ENCODE measurements at places on chromosomes 5 and 9.

- DNase-seq = no peak
Measured at GRCh38 chr9:109449036-109449798, 48.9 kb downstream of the PTPN3 start.

GRCh38 chr5:88826646-88827585, 56.1 kb downstream of the MEF2C start:
- no peak for DNase-seq

- DNase-seq = no peak
Measured at GRCh38 chr5:52999344-52999949, 10.3 kb downstream of the ITGA2 start.

DNA sequence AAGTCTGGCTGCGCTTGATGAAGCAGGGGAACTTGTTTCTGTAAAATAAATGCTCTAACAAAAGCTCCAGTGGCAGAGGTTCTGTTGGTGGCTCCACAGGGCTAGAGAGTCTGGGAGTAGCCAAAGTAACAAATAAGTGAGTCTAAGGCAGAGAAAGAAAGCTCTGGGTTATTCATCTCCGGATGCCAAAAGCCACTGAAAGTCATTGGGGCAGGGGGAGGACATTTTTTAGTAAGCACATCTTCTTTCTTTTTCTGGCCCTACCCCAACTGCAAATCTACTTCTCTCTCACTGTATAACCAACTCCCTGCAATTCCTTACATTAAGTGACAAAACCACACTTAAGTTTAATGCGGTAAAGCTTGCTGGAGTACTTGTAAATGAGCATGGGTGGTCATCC, 141.6 kb downstream of the INSYN2B start:
- no peak for DNase-seq

GRCh38 chr9:87259543-87260518, 237.8 kb upstream of the DAPK1 start:
- DNase-seq = no peak

- DNase-seq = no peak
Measured at GRCh38 chr9:14146201-14146874, 167.6 kb downstream of the NFIB start.

DNA sequence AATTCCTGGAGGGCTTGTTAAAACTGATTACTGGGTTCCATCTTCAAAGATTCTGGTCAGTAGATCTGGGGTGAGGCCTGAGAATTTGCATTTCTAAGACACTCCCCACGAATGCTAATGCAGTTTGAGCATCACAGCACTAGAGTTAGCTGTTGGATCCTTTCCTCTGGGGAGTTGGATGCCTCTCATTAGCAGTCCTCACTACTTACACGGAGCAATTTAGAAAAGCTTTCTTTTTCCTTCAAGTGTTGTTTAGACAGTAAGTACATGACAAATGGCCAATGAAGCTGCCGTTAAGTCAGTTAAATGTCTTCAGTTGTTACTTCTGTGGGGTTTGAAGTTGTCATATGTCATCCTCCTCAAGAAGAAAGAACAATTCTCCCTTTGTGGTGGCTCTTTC, 74.9 kb upstream of the HMHB1 start:
- no peak for DNase-seq

DNA sequence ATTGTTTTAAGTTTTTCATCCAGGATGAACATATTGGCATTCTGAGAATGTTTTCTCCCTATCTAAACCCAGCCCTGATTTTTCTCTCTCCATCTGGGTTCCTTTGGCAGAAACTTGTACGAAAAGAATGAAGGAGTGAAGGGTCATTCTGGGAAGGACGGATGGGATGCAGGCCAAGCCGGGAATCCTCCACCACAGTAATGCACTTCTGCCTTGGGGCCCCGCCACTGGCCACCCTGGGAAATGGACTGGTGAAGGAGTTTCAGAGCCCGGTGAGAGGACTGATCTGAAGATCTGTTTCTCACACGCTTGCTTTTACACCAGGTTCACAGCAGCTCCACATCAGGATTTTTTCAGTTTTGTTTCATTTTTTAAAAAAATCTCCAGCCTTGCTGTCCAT, 554.8 kb downstream of the BNC2 start:
- no peak for DNase-seq

- no peak for DNase-seq
Measured at GRCh38 chr9:69877852-69878514, 57.4 kb downstream of the CFAP95 start.

DNA sequence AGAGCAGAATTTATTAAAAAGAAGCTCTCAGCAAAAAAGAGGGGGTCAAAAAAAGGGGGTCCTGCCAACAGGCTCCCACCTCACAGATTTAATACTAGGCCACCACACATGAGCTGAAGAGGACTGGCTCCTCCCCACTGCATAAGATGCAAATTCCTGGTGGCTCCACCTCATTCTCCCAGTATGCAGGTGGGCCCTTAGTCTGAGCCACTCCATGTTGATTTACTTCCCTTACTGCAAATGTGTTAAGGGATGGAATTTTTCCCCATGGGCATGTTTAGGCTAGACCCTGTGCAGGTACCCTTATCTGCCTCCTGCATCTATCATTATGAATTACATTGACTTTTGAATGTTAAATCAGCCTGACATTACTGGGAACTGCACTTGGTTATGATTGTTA, 82.9 kb downstream of the ISOC1 start:
- DNase-seq = no peak

DNA sequence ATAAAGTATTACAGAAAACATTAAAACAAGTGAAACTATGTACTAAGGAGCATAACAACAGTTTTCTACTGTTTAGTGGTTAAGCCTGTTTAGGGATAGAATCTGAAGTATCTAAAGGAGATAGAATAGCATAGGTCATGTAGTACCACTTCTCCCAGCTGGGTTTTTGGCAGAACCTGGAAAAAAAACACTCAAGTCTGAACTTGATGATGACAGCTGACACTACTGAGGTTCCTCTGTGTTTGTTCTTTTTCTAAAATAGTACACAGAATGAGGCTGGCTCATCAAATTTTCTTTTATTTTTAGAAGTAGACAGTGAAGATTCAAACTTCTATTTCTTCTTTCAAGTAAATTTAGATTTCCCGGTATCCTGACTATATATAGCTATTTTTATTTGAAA, 203.8 kb upstream of the ACO1 start:
- DNase-seq = no peak

GRCh38 chr5:62608529-62609511, 30.2 kb downstream of the LRRC70 start:
- DNase-seq = no peak

DNA sequence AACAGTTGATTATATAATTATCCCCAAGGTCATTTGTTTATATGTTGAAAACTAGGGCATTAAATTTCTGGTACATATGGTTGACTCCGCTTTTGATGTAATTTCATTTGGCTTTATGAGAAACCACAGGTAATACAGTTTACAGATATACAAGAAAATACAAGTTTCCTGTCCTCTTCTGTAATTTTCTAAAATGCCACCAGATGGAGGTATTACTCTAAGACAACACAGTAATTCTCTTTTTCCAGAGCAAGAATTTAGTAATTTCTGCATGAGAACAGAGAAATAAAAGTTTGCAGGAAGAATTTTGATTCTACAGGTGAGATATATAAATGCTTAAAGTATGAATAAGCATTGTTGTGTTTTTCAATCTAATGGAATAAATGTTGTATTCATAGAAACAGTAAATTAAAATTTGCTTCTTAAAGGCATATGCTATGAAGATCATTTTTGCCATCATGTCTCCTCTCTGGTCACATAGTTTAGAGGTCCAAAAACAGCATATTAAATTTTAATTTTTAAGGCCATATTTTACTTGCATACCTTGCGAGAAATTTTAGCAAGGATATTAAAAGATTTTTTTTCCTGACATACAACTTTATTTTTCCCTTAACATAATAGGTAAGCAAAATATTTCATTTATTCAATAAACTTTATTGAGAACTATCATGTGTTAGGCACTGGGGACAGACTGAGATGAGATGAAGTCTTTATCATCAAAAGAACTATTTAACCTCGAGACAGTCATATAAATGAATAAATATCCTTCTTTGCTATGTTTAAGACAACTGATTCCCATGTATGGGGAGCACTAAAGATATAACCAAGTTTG, 22.7 kb downstream of the CHD1 start:
- DNase-seq = peak; percentile 14

DNA sequence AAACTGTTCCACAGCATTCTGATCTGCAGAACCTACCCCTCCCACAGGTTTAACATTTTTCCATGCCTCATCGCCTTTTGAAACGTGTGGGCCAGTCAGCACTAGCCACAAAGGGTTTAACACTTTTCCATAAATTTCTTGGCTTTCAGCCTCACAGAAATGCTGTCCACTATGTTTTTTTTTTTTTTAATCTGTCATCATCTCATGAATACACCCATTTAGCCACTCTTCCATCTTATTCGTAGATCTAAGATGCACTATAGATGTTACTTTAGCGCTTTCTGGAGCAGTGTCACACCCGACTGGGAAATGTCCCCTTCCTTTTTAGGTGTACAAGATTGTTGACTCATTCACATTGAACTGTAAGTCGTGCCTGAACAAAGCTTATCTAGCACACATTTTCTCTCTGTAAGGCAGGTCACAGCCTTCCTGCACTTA, 62.3 kb downstream of the GCNT1 start:
- no peak for DNase-seq

GRCh38 chr9:111966861-111967291, 70.3 kb downstream of the UGCG start:
- no peak for DNase-seq

- no peak for DNase-seq
Measured at GRCh38 chr5:3043600-3043999, 292.1 kb upstream of the IRX2 start.

DNA sequence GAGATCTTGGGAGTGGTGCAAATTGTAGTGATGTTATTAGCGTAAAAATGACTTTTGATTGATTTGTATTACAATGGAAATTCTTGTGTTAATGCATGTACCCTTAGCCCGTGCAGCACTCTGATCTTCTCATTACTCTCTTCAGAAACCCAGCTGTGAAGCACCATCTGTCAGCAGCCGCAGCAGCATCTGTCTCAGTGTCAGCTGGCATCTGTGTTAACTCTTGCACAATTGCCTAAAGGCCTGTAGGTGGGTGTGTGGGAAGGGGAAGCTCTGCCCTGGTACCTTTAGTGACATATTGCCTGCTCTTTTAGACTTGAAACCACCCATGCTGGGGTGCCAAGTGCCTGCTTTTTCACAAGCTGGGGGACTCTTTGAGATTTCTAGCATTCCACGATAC, 101.3 kb downstream of the FBXL7 start:
- DNase-seq = no peak

DNA sequence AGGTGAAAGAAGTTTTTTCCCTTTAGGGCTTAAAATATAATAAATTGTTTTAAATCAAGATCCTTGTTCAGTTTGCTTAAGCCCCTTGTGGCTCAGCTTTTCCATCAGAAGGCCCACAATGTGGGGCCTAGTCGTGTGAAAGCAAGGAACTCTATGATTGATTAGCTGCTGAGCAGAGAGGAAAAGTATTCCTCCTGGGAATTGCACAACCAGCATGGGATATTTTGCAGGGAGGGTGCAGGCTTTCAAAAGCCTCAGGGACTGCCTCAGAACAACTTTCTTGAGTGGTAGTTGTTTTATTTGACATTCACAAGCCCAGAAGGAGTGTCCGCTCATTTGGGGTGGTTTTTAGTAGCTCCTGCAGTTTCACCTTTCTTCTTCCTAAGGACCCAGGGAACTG, 19.8 kb downstream of the TTC23L start:
- DNase-seq = no peak

Measured in NCI-H1048 (cell line).